Large intestine (tissue), 12 donors: ENCODE measurements at places on chromosomes 7 and 10.

DNA sequence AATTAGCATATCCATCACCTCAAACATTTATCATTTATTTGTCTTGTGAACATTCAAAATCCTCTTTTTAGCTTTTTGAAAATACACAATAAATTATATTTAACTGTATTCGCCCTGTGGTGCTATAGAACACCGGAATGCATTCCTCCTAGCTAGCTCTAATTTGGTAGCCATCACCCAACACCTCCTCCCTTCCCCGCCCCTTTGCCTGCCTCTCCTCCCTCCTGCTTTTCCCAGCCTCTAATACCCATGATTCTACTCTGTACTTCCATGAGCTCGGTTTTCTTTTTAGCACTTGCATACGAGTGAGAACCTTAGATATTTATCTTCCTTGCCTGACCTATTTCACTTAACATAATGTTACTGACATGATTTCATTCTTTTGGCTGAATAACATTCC, 80.1 kb downstream of the ANKRD26 start:
- DNase-seq = no peak

DNA sequence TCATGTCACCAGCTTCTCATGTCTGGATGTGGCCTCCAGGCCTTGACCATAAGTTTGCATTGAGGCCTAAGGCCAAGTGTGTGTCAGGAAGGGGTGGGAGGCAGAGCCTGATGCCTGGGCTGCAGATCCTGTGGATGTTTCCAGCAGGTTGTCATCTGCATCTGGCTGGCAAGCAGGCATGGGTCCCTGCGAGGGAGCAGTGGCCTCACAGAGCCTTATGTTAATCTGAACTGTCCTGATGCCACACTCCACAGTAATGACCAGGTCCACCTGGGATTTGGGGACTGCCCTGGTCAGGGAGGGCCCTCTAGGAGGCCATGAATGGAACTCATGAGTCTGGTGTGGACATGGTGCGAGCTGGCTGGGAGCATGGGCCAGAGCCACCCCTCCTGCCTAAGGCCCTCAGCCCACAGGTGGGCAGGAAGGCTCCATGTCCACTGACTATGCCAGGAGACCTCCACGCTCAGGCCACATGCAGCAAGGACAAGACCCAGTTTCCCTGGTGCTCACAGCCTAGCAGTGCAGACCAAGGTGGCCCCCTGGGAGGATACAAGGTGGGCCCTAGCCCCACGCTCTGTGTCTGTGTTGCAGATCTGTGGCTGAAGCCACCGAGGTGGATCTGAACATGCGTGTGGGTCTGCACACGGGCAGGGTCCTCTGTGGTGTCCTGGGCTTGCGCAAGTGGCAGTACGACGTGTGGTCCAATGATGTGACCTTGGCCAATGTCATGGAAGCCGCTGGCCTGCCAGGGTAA, 83.1 kb downstream of the ADCY1 start:
- DNase-seq = no peak

DNA sequence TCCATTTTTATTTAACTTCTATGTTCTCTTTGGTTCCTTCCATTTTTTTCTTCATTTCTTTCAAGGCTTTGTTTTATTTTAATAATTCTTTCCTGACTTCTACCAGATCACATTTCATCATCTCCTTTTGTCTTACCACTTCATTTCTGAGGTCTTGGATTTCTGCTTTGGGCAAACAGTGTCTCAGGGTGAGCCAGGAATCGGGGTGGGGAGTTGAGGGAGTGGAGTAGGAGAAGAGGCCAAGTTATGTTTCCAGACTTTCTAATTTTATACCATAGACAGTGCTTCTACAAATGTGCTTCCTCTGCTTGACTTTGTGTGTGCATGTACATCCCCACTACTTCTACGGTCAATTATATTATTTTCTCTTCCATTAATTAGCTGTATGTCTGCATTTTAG, 112.1 kb downstream of the PRKG1 start:
- no peak for DNase-seq

GRCh38 chr7:158812684-158813083, 16.6 kb downstream of the ESYT2 start:
- DNase-seq = no peak

DNA sequence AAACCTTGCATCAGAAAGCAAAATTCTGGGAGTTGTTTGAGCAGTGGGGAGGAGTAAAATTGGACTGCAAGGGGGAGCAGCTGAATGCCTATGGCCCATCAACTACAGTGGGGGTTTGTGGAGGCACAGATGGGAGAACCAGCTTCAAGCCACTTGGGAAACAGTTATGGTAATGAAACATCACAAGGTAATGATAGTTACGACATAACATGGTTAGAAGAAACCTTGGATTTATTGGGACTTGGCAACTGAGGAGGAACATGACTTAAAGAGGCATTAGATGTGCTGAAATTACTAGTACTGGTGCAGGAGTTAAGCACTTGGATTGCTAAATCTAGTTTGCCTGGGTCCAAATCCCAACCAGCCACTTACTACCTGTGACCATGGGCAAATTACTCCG, 868.4 kb downstream of the KCNMA1 start:
- DNase-seq = no peak

GRCh38 chr7:155464183-155464582, 6.3 kb downstream of the EN2 start:
- no peak for DNase-seq

GRCh38 chr7:42914009-42914408, 2.1 kb upstream of the C7orf25 start:
- DNase-seq = no peak

DNA sequence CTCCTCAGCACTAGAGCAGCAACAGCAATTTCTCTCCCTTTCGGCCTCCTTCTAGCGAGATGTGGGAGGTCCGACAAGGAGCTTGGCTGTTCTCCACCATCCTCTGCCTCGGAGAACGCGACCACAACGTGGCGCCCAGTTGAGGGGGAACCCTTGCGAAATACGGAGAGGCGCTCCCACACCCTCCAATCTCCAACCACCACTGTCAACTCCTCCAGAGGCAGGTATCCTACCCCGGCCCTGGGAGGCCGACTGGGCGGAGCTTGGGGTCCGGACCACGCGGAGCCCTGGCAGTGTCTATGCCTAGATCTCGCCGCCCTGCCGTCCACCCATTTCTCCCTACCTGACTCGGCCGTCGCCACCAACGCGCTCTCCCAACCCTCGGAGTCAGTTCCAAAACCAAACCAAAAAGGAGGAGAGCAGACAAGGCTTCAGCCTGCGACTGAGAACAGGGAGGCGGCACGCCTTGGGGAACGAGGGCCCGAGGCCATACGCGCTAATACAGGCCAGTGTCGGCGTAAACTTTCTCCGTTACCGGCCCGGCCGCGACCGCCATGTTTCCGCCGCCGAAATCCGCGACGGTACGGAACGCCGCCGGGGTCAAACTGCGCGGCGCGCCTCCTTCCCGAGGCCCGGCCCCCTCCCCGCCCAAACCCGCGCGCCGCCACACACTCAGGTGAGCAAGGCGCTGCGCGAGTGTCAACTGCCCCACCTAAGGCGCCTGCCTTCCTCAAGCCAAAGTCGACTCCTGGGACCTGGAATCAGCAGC, at the start of gene TMEM168:
TSS of gene TMEM168 (minus strand) at position 577 of the 769 bp plus-strand sequence. CDS start 5,568 bp downstream, outside the sequence.
- DNase-seq = peak; percentile 94

DNA sequence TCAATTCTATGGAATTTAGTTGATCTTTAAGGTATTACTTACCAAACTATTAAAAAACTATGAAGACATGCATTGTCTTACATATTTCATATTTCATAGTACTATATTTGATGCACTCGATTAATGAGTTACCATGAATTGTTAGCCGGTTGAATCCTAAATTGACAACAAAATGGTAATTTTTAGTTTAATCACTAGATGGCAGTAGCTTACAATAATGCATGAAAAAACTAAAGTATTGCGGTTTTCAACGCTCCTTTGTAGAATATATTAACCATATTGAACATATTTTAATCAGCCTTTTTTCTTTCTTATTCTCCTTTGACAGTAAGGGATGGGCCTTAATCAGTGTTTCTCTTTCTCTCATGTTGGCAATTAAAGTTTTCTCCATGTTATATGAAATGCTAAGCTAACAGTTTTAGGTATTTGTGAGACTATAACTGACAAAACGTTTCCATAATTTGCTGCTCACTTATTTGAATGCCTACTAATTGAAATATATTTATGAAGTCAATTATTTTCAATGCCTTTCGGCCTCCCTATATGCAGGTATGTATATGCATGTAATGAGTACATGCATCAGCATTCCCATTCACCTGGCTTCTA, 48.5 kb upstream of the ARL4A start:
- no peak for DNase-seq

DNA sequence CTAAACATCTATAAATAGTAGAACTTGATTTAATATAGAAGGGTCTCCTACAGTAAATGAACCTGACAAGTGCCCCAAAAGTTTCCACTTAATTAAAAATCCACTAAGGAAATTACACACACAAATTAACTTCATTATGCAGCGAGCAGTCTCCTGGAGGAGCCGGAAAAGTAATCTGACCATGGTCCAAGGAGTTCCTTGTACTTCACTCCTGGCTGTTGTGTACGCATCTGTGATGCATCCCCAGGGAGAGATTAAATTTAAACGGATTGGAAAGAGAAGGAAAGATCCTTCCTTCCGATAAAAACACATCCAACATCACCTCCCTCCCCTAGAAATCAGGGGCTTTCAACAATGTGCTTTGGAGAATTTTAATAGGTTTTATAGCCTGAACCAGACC, 85.5 kb downstream of the PARD3 start:
- DNase-seq = no peak

DNA sequence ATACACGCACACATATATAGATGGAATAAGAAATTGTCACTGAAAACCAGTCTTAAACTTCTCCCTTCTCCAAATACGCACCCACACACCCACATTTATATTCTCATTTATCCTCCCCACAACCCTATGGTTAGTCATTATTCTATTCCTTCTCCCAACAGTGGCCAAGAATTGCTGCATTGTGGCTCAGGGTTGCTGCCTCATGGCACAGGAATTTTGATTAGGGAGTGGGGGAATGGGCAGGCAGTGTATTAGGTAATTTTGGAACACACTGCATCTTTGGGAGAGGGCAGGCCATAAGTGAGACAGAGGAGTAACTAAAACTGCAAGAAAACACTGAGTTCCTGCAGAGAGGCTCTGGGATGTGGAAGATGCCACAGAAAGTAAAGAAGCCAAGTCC, 35.7 kb downstream of the NAPEPLD start:
- no peak for DNase-seq

- DNase-seq = peak; percentile 55
Measured at GRCh38 chr7:23277359-23277989, 21.7 kb upstream of the MALSU1 start.

DNA sequence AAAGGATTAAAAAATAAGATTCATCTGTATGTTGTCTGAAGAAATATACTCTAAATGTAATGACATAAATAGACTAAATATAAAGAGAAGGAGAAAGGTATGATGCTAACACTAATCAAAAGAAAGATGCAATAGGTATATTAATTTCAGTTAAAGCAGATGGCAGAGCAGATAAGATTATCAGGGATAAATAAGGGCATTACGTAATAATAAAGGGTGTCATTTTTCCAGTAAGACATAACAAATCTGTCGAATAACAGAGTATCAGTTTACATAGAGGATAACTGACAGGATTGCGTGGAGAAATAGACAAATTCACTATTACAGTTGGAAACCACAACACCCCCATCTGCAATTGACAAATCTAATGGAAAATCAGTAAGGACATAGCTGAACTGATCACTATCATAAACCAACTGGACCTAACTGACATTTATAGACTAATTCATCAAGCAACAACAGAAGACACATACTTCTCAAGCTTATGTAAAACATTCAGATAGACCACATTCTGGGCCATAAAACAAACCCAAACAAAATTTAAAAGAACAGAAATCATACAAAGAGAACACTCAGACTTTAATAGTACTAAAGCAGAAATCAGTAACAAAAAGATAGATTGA, 384.1 kb upstream of the COBL start:
- no peak for DNase-seq

DNA sequence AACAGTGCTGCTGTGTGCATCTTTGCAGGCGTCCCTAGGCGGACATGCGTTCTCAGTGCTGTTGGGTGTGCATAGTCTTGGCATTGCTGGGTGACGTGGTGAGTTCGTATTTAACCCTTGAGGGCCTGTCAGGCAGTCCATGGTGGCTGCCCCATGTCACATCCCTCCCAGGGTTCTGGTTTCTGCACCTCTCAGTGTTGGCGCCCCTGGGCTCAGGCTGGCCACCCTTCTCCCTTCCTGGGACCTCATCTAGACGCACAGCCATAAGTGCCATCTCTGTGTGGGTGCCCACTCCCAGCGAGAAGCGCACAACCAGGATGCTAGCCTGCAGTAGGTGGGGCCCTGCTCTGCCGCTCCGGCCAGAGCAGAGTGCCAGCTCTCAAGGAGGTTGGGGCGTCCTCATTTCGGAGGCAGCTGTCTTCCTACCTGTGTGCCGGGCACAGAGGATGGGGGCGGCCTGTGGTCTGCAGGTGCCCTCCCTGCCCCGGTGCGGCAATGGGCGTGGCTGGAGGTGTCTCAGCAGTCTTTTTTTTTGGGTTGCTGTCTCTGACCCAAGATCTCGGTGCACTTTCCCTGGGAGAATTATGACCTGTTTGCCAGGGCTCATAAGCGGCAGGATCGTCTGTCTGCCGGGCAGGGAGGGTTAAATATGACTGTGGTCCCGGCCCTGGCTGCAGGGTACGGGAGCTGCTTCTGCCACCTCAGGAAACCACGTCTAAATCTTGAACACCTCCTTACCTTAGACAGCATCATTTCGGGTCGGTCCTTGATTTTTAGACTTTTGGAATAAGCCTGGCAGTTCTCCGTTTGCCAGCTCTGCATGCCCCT, 6.5 kb downstream of the INPP5A start:
- DNase-seq = no peak

- DNase-seq = no peak
Measured at GRCh38 chr10:20970044-20970443, 72.9 kb upstream of the NEBL start.

- peak; percentile 90 for DNase-seq
Measured at GRCh38 chr10:132413226-132414205, 16.5 kb downstream of the PWWP2B start.

- DNase-seq = no peak
Measured at GRCh38 chr7:94425546-94425945, 30.9 kb downstream of the COL1A2 start.

DNA sequence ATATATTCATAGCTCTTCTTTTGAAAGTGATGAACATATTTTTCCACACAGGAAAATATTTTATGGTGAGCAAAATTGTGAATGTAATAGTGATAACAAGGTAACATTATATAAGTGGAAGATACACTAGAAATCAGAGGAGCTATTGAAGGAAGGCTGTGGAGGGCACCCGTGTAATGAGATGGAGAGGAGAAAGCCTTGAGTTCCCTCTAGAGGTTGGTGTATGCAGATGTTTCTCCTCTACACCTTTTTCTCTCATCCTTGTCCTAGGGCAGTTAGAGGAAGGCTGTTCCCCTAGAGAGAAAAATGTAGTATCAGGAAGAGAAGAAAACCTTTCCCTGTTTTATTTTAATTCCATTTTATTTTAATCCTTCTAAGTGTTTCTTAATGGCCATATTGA, 54.6 kb upstream of the NRG3 start:
- no peak for DNase-seq

GRCh38 chr7:83038787-83039186, 123.9 kb downstream of the PCLO start:
- no peak for DNase-seq

GRCh38 chr7:36297364-36298009, 92.2 kb upstream of the ANLN start:
- DNase-seq = no peak
